Activated B cell treated with CpG ODN at 0.5 μM for 24 hours (primary cell): ENCODE measurements at places on chromosomes 1 and 21. TPM values are rescaled to one million over a fixed set of nuclear protein-coding genes. Genes with fewer than 3 reads are reported as not detected.

Gene SPATA46
- total RNA-seq, result not detected in 2 replicates

Gene CIART
- total RNA-seq, result 0.20 and 1.0 TPM in 2 replicates

Gene SLC5A9
- total RNA-seq, result not detected in 2 replicates

Gene LENEP
- total RNA-seq, result 1.8 and 2.4 TPM in 2 replicates

Gene FAM151A
- total RNA-seq, result not detected in 2 replicates

Gene USH2A
- total RNA-seq, result not detected in 2 replicates

Gene TMPRSS2
- total RNA-seq, result not detected in 2 replicates

Gene NUDT17
- 2.9 and 5.4 TPM in 2 replicates for total RNA-seq

Gene JAM2
- total RNA-seq, result 2.0 and 2.1 TPM in 2 replicates

Gene CD247
- 1.0 and 2.1 TPM in 2 replicates for total RNA-seq

Gene ASCL5
- not detected in 2 replicates for total RNA-seq

Gene TPM3
- total RNA-seq, result 466 and 509 TPM in 2 replicates

- DNase-seq, result no peak
Measured at GRCh38 chr1:9119745-9120144, 9.2 kb downstream of the GPR157 start.

- no peak for DNase-seq
Measured at GRCh38 chr1:193417403-193417802, 231.0 kb upstream of the B3GALT2 start.

DNA sequence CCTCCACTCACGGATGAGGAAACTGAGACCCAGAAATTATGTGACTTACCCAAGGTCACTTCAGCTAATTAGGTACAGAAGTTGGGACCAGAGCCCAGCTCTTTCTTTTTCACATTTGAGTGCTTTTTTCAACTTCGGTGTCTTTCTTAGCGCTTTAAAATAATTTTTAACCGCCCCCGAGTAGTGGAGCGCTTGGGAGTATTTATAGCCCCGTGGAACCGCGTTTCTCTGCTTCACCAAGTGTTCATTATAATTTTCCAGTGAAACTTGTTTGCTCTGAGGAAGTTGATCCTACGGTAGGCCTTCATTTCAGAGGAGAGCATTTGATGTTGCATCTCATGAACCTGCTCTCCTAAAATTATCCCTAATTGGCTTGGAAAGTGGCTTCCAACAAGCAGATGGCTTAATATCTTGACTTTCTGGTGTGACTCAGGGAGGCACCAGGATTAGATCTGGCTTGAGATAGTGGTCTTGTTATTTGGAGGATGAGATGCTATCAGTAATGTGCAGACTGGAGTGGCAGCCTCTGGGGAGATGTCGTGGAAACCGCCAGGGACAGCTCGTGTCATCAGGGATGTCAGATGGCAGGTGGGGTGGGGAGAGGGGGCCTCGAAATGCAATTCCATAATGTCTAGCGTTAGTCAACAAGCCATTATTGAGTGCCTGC, 321.3 kb downstream of the CAMTA1 start:
- DNase-seq, result no peak

GRCh38 chr21:46256501-46256994, 28.0 kb upstream of the LSS start:
- DNase-seq, result no peak

DNA sequence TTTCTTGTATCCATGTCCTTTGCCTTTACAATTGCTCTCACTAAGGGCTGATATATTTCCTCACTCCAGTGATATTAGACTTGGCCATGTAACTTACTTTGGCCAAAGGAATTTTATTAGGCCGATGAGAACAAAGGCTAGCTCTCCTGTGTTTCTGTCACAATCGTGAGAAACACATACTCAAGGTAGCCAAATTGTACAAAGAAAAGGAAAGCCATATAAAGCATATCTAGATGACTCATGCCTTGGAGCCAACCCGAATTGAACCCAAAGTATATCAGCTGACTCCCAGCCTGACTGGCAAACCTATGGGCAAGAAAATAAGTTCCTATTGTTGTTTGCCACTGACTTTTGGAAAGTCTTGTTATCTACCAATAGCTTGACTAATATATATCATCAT, 371.7 kb upstream of the LRRC7 start:
- no peak for DNase-seq

- DNase-seq, result no peak
Measured at GRCh38 chr1:151846062-151846568, 6.5 kb upstream of the C2CD4D start.

- DNase-seq, result peak; percentile 73
Measured at GRCh38 chr1:210328746-210329503, at the start of gene HHAT. TSS of gene HHAT (plus strand) at chr1:210328902. CDS start at chr1:210348976, 20,074 bp downstream.

DNA sequence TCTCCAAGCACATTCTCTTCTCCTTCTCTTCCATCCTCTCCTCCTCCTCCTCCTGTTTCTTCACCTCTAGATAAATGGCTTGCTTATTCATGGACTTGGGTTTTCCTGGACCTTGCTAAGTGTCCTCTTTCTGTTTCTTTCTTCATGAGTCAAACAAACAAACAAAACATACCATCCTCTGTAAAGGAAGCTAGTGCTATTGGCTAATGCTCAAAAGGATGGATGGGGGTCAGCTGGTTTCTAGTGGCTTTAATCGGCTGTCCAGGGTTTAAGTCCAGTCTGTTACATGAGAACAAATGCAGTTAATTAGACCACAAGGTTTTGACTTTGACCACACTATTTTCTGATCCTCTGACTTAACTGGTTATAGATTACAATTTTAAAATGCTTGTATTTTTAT, 83.8 kb upstream of the TSPAN2 start:
- no peak for DNase-seq

GRCh38 chr21:34365809-34366208, 2.0 kb downstream of the KCNE2 start:
- DNase-seq, result no peak

DNA sequence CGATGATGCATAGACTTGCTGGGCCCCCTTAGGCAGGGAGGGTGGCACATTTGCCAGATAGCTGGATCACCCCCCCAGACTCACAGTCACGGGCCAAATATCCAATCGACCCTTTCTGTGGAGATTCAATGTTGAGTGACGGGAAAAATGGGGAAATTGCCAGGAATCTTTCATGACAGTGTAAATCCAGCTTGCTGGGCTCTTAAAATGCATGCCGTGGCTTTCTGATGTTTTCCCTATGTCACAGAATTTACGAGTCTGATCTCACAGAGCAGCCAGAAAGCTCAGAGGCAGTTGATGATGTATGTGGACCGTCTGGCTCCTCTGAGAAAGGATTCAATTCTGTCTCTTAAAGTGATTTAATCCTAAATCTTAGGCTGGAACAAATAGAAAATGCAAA, 150.1 kb upstream of the ZNF644 start:
- no peak for DNase-seq

DNA sequence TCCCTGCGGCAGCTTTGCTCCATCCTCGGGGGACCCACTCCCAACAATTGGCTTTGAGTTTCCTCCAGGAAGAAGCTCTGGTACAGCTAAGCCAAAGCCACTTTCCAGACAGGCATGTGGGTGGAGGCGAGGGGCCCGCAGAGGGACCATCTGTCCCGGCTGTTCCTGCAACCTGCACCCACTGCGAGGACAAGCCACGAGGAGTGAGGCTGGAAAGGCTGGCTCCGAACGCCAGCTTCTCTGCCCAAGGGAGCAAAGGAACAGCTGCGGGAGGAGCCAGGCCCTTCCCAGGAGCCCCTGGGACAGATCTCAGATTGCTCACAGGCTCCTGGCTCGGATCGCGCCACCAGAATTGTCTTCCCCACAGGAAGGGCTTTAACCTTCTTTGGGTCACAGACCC, 28.3 kb upstream of the PEF1 start:
- DNase-seq, result no peak

DNA sequence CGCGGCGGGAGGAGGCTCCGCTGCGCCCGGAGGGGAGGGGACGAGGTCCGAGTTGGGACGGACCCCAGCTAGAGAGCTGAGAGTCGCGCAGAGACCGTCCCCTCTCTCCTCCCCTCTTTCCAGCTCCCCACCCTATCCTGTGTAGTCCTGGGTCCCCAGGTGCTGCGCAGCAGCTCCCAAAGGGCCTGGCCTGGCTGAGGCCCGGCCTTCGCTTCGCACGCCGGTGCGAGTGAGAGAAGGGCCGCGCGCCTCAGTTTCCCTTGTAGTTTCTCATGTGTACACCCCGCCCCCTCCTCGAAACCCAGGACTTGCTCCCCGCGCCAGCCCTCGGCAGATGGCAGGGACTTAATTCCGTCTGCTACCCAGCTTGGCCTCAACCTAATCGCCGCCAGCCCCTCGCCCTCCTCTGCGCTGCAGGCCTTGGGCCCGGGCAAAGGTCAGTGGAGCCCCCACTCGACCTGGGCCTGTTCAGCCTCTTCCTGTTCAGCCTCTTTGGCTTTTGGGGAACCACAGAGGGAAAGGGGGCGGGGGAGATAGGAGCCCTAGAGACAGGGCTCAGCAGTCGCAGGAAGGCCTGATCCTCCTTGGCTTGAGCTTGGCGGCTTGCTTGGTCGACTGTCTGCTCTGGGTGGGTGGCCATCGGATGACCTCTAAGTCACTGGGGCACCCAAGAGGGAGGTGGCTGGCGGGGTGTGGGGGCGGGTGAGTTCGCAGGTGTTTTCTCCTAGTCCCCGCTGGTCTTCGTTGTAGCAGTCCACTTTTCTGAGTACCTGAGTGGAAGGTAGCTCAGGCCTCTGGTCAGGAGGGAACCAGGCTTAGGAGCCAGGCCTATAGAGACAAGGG, 1.0 kb downstream of the ZNF687 start:
- no peak for DNase-seq

GRCh38 chr1:2591581-2592261, 5.1 kb downstream of the PRXL2B start:
- DNase-seq, result no peak

- no peak for DNase-seq
Measured at GRCh38 chr1:45623972-45624371, at the start of gene CCDC17. TSS of gene CCDC17 (minus strand) at chr1:45624054. CDS start at chr1:45623909, 145 bp downstream.

DNA sequence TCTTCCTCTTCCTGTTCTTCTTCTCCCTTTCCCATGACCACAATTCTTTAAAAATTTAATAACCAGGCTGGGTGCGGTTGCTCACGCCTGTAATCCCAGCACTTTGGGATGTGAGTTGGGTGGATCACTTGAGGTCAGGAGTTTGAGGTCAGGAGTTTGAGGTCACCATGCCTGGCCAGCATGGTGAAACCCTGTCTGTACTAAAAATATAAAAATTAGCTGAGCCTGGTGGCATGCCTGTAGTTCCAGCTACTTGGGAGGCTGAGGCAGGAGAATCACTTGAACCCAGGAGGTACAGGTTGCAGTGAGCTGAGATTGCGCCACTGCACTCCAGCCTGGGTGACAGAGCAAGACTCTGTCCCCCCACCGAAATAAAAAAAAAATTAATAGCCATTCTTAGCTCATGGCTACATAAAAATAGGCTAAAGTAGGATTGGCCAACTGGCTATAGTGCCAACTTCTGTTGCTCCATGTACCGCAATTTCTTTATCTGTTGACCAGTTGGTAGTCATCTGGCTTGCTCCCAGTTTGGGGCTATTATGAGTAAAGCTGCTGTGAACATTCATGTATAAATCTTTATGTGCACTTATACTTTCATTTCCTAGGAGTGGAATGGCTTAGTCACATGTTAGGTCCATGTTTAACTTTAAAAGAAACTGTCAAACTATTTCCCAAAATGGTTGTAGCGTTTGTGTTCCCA, 136.3 kb downstream of the PEX14 start:
- DNase-seq, result no peak
